ENCODE measurements at places on chromosomes 16 and 17. TPM values are rescaled to one million over a fixed set of nuclear protein-coding genes. Genes with fewer than 3 reads are reported as not detected.

ZSCAN10 gene
- total RNA-seq: not detected

TRIM16 gene
- total RNA-seq: 82.1 TPM

APOBR gene
- total RNA-seq: not detected

RHBDF1 gene
- total RNA-seq: 50.4 TPM

KRT32 gene
- total RNA-seq: not detected

NLGN2 gene
- 12.5 TPM for total RNA-seq

CSH2 gene
- not detected for total RNA-seq

ABCC11 gene
- total RNA-seq: not detected

SSTR5 gene
- total RNA-seq: 1.4 TPM

HOXB3 gene
- 0.36 TPM for total RNA-seq

PIPOX gene
- total RNA-seq: not detected

DCTPP1 gene
- total RNA-seq: 19.8 TPM

ORC6 gene
- 7.8 TPM for total RNA-seq

HP gene
- total RNA-seq: 2.8 TPM

NECAB2 gene
- total RNA-seq: not detected

PYDC1 gene
- not detected for total RNA-seq

CSH1 gene
- not detected for total RNA-seq

KRT12 gene
- not detected for total RNA-seq

HS3ST6 gene
- total RNA-seq: not detected

ACACA gene
- 14.1 TPM for total RNA-seq

ITGAD gene
- not detected for total RNA-seq

TP53TG3B gene
- 0.16 TPM for total RNA-seq

CD300E gene
- not detected for total RNA-seq

PYCARD gene
- total RNA-seq: 43.1 TPM

CACNA1H gene
- total RNA-seq: 1.1 TPM

HSD17B2 gene
- total RNA-seq: not detected

GDPD1 gene
- total RNA-seq: 0.18 TPM

SHISA6 gene
- total RNA-seq: not detected

ZNF423 gene
- total RNA-seq: 22.7 TPM

CMTM4 gene
- total RNA-seq: 10.5 TPM

HEATR3 gene
- total RNA-seq: 27.8 TPM
